Jurkat, Clone E6-1 (cell line): ENCODE measurements at places on chromosomes 12 and 14.
A peak's percentile ranks its signal among the peaks of the same experiment; 100 is the strongest.

GRCh38 chr14:58747181-58747580, 109.4 kb downstream of the DACT1 start:
- no peak for DNase-seq

DNA sequence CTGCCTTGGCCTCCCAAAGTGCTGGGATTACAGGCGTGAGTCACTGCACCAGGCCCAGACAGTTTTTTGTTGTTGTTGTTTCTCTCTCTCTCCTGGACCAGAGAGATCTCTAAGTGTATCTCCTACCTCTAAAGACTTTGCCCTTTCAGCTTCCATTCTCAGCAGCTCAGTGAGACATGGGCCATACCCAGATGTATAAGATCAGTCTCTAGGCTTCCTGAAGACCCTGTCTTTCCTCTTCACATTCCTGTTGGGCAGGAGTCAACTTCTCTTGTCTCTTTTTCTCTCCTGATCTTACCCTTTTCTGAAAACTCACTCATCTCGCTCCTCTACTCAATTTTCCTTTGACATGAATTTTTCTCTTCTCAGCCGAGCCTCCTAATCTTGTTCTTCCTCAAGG, 42.0 kb downstream of the KCNK13 start:
- no peak for DNase-seq

- peak; percentile 17 for DNase-seq
These were observed 65.8 kb upstream of the DACT1 start for GRCh38 chr14:58571769-58572472.

DNA sequence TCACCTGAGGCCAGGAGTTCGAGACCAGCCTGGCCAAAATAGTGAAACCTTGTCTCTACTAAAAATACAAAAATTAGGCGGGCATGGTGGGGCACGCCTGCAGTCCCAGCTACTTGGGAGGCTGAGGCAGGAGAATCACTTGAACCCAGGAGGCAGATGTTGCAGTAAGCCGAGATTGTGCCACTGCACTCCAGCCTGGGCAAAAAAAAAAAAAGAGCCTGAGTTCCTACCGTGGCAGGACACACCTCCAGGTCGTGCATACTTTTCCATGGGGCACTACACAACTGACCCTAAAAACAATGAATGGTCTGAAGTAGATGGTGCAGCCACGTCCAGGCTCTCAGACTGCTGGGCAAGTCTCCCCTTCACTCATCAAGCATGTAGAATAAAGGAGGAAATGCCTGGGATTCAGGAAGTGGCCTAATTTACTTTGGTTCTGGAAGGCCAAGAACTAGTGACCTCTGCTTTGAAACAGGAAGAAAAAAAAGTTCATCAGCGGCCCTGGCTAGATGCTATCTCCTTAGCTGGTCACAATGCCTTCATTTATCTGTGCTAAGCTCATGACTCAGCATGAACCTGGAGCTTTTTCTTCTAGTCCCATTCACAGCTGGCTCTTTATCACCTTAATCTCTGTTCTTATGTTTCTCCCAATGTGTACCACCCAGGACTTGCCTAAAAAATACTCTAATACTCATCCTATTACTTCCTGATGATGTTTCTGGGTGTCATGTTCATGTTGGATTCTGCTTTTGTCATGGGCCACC, 55.8 kb upstream of the OR6J1 start:
- no peak for DNase-seq

DNA sequence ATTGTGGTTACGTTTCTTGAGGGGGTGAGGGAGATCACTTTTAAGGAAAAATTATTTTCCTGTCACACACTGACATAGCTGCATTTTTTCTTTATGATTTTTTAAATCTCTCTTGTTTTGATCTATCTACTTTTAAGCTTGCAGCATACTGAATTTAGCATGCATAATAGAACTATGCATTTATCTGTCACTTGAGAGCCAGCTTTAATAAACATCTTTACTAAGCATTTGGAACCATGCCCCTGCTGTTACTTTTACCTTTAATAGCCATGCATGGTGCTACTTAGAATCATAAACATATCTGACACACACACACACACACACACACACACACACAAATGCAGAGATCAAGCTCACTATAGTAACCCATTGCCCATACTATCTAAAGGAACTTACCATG, 486.2 kb downstream of the NELL2 start:
- no peak for DNase-seq

- DNase-seq: no peak
These were observed 336.3 kb downstream of the DAD1 start for GRCh38 chr14:22252686-22253085.

DNA sequence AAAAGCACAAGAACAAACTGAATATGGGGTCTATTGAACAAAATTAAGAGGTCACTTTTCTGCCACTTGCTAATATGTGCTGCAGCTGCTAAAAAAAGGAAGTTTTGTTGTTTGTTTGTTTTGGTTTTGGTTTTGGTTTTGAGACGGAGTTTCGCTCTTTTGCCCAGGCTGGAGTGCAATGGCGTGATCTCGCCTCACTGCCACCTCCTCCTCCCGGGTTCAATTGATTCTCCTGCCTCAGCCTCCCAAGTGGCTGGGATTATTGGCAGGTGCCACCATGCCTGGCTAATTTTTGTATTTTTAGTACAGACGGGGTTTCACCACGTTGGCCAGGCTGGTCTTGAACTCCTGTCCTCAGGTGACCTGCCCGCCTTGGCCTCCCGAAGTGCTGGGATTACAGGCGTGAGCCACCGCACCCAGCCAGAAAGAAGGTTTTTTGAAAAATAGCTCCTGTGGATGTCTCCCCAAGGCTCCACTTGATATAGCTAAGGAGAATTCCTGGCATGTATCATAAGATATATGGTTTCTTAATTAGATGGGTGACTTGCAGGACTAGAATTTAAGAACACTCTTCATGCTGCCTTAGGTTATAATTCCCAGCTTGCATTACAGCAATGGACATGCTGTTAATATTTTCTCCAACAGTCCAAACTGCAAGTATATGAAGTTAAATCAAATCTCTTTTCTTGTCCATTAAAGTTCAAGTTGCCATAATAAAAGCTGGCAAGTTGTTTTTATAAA, 237.6 kb upstream of the AMIGO2 start:
- no peak for DNase-seq

GRCh38 chr14:54817506-54817905, 85.1 kb downstream of the GCH1 start:
- no peak for DNase-seq

DNA sequence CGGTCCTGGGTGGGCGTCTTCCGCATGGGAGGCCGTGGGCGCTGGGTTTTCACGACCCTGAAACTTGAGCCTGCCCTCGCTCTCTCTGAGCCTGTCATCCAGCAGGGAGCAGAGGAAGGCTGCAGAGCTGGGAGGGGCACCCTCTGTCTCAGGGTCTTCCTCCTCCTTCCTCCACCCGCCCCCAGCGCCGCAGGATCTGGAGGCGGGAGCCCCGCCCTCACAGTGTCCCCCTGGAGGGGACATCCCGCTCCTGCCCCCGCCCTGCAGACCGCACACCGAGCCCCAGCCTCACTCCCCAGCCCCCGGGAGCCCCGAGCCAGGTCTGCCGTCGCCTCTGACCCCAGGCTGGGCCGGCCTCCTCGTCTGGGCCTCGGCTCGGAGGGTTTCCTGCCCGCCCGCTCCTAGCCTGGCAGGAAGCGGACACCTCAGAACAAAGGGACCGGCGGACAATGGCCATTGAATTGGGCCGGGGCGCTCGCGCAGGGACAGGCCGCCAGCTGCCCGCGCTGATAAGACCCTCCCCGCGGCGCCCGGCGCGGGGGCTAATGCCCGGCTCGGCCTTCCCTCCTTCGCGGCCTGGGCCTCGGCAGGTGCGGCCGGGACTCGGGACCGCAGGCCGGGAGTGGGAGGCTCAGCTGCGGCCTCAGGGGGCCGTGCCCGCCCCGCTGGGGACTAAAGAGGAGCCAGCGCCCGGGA, 15.3 kb upstream of the NUDT14 start:
- no peak for DNase-seq

GRCh38 chr14:23877111-23877510, 76.5 kb upstream of the DHRS4 start:
- no peak for DNase-seq
